ENCODE measurements at places on chromosomes 6 and 20.

DNA sequence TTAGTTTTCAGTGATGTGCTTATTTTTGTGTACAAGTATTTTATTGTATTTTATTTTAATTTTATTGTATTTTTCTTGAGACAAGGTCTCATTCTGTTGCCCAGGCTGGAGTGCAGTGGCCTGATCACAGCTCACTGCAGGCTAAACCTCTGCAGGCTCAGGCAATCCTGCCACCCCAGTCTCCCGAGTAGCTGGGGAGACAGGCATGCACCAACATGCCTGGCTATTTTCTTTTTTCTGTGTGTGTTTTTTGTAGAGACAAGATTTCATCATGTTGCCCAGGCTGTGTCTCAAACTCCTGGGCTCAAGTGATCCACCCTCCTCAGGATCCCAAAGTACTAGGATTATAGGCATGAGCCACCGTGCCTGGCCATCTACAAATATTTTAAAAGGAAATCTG is 146.3 kb downstream of the MANEA start:
- no peak for DNase-seq

GRCh38 chr20:52305024-52305645 is 113.6 kb upstream of the ZFP64 start:
- no peak for DNase-seq

- DNase-seq: no peak
Observed at GRCh38 chr6:156197513-156197912, 579.7 kb upstream of the ARID1B start.

GRCh38 chr6:126531840-126532239 is 191.9 kb downstream of the CENPW start:
- no peak for DNase-seq

GRCh38 chr6:107679457-107679856 is 144.7 kb downstream of the SCML4 start:
- DNase-seq: no peak

GRCh38 chr20:44070139-44070900 is 116.7 kb downstream of the JPH2 start:
- DNase-seq: no peak

DNA sequence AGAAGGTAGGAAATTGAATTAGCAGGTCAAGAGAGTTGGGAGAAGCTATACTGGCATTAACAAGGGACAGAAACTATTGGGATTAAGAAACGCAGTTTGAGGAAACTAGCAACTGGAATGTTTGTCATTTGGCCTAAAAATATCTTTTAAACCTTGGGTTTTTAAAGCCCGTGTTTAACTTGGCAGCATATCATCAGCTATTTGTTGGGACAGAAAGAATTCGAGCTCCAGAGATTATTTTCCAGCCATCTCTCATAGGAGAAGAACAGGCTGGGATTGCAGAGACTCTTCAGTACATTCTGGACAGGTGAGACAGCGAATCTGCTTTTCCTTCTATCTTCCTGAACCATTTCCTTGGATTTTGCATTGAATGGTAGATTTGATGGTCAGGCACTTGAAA is 17.8 kb downstream of the ACTR5 start:
- no peak for DNase-seq

GRCh38 chr6:113873043-113873667 is 16.0 kb downstream of the MARCKS start:
- DNase-seq: no peak

DNA sequence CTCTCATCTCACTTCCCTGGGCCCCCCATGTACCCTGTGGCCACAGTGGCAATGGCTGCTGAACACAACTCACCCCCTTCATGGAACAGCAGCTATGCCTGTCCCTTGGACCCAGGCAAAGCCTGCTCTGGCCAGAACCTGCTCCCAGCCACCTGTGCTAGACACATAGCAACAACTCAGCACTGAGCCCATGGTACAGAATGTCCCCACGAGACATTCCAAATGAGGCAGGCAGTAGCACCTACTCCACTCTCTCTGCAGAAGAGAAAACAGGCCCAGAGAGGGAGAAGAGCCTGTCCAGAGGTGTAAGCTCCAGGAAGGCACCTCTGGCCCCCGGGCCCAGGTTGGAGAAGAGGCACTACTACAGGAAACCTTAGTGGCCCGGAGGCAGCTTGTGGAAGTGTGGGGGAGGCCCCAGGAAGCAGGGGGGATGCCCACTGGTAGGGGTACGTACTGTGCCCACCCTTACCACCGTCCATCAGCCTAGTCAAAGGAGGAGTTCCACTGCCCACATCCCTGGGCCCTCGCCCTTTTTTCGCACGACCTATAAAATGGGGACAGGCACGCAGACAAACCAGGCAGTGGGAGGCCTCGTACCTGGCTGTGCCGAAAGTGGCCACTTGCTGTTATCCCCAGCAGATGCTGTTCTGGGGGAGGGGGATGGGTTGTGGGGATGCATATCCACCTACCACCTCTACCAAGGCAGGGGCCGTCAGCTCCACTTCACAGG is 97.2 kb downstream of the ASXL1 start:
- no peak for DNase-seq

- no peak for DNase-seq
Observed at GRCh38 chr6:163192591-163192990, 221.9 kb upstream of the QKI start.

- no peak for DNase-seq
Observed at GRCh38 chr20:44115762-44116644, 71.0 kb downstream of the JPH2 start.

- no peak for DNase-seq
Observed at GRCh38 chr6:25010176-25010575, 74.4 kb upstream of the RIPOR2 start.

DNA sequence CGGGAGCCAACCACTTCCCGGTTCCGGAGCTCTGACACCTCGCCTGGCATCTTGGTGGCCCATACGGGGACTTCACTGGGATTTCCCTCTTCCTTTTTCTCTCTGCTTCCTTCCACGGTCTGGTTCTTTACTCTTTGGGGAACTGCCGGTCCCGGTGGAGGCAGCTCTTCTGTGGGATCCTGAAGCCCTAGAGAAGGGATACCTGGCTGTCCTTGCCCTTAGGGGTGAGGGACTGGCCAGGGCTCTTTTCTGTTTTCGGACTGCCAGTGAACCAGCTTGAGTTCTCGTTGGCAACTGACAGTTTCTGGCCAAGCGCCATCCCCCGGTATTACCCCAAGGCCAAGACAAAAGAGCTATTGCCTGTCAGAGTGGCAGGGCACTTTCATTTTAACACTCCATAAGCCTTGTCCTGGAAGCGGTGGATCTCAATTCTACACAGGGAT is 880 bp upstream of the CPXM1 start:
- DNase-seq: no peak

DNA sequence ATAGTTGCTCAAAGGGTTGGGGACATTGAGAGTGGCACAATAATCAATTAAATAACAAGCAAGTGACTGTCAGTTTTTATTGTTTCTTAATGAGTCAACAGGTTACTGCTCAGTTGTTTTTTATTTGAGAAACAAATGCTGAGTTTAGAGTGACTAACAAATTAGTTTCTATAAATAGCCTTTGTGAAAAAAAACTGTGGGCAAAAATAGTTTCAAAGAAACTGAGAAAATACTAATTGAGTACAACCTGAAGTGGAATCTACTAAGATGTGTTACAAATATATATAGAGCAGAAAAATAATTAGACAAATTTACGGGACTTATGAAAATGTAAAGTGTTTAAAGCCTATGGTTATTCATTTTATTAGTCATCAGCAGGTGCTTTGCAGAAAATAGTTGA is 22.3 kb downstream of the BEND6 start:
- no peak for DNase-seq

- DNase-seq: no peak
Observed at GRCh38 chr6:167129562-167129961, 6.7 kb downstream of the CCR6 start.

DNA sequence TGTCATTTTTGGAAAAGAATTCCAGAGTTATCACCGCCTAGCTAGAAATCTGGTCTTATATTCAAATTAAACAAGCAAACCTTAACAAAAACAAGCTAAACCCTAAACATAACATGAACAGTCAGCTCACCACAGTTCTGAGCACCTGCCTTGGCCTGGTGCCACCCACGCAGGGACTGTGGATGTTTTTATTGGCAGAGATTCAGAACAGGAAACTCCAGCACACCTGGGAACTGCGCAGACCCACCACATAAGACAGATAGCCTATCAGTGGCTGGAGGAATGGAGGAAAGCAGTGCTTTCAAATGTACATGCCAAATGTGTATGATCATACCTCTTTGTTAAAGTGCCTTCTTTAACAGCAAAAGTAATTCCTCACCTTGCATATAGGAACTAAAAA is 8.9 kb downstream of the SLC16A10 start:
- no peak for DNase-seq

DNA sequence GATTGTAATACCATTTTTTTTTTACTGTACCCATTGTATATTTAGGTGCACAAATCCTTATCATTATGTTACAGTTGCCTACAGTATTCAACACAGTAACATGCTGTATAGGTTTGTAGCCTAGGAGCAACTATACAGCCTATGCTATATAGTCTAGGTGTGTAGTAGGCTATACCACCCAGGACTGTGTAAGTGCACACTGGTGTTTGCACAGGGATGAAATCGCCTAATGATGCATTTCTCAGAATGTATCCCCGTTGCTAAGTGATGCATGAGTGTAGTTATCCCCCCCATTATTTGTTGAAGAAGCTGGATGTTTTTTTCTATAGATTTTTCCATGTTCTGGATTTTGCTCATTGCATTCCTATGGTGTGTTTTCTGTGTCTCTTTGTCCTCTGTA is 12.9 kb downstream of the RALY start:
- no peak for DNase-seq

GRCh38 chr6:113893866-113894265 is 36.7 kb downstream of the MARCKS start:
- no peak for DNase-seq

GRCh38 chr6:169045486-169045885 is 208.2 kb downstream of the THBS2 start:
- no peak for DNase-seq

GRCh38 chr20:1266167-1266973 is at the start of gene SNPH:
Gene SNPH, plus strand, starts transcription at chr20:1266294. Its CDS starts 29,946 bp downstream, at chr20:1296240.
- DNase-seq: peak; percentile 51

- DNase-seq: no peak
Observed at GRCh38 chr6:72425003-72425681, 196.7 kb upstream of the KCNQ5 start.

DNA sequence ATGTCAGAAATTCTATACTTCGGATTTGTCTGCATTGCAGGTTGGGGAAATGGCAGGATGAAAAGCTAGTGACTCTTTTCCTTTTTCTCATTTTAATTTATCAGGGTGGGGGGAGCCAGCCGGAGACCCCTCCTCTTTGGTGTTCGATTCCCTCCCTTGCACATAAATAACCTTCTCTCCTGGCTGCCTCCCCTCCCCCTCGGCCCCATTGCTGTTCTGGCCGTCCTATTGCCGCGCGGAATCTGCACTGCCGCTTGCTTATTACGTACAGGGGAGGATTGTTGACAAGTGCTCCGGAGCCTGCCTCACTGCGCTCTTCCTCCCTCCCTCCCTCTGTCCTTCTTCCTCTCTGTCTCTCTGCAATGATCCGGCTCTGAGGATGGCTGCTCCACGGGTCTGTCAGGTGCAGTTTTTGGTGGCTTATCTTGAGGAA is 154.7 kb downstream of the JARID2 start:
- DNase-seq: no peak

- DNase-seq: no peak
Observed at GRCh38 chr6:31878726-31879125, at the start of gene SLC44A4. Gene SLC44A4, minus strand, starts transcription at chr6:31878997. Its CDS starts 17 bp downstream, at chr6:31878980.

Data from stimulated activated CD8-positive, alpha-beta memory T cell treated with anti-CD3 and anti-CD28 coated beads, Interleukin-7, amount 100 ng/mL, for 1 hour (primary cell).